CD4-positive, alpha-beta T cell treated with Interleukin-6 at 100 ng/mL for 8 hours (primary cell): ENCODE measurements at places on chromosomes 2 and 18.

DNA sequence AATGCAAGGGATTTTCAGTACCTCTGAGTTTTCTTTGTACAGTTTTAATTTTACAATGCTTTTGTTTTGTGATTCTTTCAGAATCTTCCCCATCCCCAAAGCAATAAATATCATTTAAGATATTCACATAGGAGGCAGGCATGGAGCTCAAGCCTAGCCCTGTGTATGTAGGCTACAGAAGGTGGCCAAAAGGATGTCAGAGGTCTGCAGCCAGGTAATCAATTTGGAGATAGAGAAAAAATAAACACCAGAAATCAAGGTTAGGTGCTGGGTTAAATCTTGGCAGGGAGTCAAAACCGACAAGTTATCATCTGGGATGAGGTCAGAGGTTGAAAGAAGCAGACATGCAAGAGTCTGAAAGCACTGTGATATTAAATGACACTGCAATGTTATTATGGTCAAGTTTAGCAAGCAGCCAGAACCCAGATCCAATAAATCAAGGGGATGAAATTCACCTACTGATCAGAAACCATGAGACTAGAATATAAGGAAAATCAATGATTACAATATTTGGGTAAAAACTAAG is 45.1 kb upstream of the LRP1B start:
- DNase-seq, result no peak

DNA sequence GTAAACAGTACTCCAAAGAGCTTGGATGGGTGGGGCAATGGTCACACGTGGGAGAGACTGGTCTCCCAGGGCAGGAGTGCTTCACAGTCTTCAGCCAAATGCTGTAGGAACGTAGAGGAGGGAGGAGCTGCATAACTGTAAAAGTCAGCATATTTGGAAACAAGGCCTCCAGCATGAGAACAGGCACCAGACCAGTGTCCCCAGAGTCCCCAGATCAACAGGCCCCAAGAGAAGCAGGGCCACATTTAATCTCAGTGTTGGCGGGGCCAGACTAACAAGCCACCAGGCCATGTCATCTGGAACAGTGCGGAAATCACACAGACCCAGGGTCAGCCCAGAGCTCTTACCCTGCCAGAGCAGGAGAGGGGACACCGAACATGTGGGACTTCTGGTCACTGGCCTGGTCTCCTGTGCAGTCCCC is 63.2 kb downstream of the ADCY3 start:
- no peak for DNase-seq

GRCh38 chr2:1721706-1722646 is 22.3 kb downstream of the PXDN start:
- DNase-seq, result no peak

GRCh38 chr2:169116327-169116726 is 47.0 kb downstream of the DHRS9 start:
- DNase-seq, result no peak

- no peak for DNase-seq
These were observed 36.5 kb upstream of the HTR2B start for GRCh38 chr2:231161252-231161839.

DNA sequence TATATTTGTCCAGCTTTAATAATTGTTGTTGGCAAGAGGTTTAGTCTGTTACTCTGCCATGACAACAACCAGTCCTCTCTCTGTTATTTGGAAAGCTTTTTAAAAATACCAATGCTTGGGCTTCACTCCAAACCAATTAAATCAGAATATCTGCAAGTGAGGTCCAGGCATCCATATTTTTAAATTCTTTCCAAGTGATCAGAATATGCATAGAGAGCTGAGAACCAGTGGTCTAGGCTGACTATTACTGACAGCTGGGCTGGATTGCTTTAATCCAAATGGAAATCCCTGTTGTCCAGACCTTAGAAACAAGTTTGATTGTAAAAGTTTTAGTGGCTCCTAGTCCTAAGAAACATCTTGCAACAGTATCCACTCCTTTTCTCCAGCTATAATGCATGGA is 1059.7 kb upstream of the ACVR2A start:
- DNase-seq, result no peak

GRCh38 chr18:67145586-67146292 is 370.8 kb downstream of the DSEL start:
- DNase-seq, result no peak

- no peak for DNase-seq
These were observed 46.9 kb upstream of the ARHGAP28 start for GRCh38 chr18:6682437-6683111.

GRCh38 chr2:71001592-71001927 is 6.9 kb upstream of the TEX261 start:
- DNase-seq, result no peak

DNA sequence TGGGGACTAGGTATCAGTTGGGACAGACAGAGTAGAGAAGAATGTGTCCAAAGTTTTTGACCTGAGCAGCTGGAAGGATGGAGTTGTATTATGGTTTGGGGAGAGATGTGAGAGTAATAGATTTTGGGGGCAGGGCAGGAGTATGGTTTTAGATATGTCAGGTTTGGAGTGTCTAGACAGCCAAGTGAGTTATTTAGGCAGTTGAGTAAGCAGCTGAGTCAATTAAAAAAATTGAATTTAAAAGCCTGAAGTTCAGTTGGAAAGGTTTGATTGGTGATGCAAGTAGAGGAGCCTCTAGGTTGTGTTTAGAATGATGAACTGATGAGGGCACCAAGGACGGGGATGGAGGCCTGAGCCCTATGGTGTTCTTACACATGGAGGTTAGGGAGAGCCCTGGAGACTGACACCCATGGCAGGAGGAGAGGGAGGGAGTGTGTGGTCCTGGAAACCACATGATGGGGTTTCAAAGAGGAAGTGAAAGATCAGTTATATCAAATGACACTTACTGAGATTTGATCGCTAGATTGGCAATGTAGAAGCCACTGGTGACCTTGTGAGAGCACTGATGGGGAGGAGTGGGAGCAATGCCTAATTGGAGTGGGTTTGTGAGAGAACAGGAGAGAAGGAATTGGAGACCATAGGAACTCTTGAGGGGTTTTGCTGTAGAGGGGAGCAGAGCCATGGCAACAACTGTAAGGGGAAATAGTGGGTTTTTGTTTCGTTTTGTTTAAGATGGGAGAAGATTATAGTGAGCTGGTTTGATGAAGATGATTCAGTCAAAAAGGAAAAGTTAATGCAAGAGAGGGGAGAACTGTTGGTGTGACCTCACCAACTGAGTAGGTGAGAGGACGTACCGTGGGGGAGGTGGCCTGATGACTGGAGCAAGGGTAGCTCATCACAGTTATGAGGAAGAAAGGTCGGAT is 10.3 kb downstream of the ITGA6 start:
- no peak for DNase-seq

GRCh38 chr2:46009315-46009714 is 287.9 kb upstream of the EPAS1 start:
- no peak for DNase-seq

- no peak for DNase-seq
These were observed 1.3 kb upstream of the ALPI start for GRCh38 chr2:232454630-232455029.

DNA sequence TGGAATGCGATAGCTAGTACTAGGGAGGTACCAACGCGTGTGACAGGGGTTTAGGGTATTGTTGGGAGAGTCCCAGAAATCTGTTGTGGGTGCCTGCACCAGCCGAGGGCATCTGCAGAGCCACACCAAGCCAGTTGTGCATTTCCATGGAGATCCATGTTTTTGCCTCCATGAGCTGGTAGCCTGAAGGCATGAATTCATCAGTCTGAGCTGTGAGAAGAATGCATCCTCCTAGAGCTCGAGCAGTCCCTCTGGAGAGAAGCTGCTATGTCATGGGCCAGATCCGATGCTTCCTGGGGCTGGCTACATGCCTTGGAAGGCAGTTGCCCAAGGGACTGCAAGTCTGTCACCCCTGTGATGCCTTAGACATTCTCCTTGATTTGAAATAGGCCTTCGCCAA is 57.9 kb downstream of the LIPG start:
- DNase-seq, result no peak

DNA sequence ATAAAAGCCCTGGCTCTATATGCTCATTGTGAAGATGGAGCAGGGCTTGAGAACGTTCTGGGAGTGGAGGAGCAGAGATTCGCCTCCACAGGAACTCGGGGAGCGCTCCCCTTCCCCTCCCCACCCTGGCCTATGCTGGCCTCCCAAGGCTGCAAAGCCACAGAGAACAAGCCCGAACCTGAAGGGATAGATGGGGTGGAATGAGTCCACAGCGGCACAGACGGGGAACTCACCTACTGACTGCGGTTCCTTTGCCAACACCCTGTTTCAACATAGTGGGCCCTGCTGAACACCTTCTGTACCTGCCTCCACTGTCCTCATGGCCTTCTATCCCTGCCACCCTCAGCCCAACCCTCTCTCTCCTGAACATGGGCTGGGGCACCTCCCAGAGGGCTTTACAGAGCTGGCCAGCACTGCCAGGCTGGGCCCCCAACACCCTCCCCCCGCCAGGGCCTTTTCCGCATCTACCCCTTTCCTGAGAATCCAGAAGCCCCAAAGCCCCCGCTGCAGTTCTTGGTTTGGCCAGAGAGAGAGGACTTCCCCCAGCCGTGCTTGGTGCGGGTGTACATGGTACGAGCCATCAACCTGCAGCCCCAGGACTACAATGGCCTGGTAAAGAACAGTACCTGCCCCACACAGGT is 41.5 kb downstream of the LMAN2L start:
- no peak for DNase-seq

GRCh38 chr2:69964353-69964841 is 3.0 kb upstream of the ASPRV1 start:
- no peak for DNase-seq

DNA sequence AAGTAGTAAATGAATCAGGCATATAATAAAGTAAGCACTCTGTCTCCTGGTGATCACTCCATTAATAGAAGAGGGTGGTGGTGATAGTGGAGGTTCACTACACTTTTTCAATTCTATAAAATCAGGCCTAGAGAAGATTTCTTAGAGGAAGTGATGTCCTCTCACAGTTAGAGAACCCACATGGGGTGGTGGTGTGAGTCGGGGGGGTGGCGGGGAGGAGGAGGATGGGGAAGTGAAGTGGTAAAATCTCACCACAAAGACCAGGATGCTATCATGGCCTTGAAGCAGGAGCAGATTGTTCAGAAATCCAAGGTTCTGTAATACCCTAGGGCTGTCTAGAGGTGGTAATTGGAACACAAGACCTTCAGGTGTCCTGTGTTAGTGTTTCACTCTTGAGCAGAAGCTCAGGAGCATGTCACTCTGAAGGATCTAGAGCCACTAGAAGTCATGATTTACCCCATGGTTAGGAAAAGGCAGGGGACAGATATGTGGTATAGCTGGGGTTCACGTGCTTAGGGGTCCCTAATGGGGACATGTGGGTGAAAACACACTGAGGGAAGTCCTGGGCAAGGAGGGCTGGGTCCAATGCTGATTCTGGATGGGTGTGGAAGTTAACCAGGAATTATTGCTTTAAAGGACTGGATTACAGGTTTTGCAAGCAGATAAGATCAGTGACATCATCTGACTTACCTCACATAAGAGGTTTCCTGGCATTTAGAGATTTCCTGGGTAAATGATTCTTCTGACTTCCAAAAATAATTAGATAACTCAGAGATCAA is 31.0 kb downstream of the RNF125 start:
- DNase-seq, result peak; percentile 51

DNA sequence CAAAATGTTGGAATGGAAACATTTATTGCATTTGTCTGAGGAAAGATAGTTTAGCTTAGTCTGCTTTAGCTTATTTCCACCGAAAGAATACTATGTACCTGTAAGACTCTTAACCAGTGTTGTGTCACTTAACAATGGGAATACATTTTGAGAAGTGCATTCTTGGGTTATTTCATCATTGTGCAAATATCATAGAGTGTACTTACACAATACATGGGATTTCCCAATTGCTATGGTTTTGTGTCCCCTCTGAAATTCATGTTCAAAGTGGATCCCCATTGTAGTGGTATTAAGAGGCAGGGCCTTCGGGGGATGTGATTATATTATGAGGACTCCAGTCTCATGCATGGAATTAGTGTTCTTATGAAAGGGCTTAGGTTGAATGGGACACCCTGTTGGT is 249.4 kb upstream of the UBE2E3 start:
- DNase-seq, result no peak

GRCh38 chr2:105144941-105145300 is 96.6 kb upstream of the GPR45 start:
- no peak for DNase-seq

- peak; percentile 6 for DNase-seq
These were observed 257.0 kb upstream of the GYPC start for GRCh38 chr2:126399001-126399400.

DNA sequence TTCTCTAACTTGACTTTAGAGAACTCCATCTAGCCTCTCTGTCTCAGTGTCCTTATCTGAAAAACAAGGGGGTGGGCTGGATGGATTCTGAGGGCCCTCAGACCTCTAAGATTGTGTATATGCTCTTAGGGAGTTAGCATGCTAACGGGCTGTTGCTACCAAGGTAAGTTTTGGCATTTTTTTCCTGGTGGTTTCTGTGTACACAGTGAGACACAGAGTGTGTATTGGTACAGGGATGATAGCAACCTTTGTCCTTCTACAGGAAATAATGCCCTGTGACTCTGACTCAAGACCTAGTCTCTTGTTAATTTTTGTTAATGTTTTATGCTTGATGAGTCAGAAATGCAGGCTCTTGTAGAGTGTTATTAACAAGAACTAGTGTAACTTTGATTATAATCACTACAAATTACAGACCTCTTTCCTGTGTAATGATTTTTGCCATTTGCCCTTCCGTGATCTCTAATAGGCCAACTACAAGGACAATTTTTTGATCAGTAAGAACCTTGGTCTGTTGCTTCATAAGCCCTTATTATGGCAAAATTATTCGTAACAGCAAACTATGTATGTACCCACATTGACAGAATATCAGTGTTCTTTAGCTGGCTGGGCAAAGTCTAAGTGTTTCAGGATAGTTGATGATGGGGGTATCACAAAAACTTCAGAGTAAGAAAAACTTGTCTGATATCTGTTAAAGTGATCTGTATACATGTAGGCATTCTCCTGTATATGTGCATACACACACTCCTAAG is 89.7 kb downstream of the SPTBN1 start:
- DNase-seq, result no peak

GRCh38 chr2:157497638-157498314 is 53.9 kb upstream of the CYTIP start:
- peak; percentile 50 for DNase-seq

DNA sequence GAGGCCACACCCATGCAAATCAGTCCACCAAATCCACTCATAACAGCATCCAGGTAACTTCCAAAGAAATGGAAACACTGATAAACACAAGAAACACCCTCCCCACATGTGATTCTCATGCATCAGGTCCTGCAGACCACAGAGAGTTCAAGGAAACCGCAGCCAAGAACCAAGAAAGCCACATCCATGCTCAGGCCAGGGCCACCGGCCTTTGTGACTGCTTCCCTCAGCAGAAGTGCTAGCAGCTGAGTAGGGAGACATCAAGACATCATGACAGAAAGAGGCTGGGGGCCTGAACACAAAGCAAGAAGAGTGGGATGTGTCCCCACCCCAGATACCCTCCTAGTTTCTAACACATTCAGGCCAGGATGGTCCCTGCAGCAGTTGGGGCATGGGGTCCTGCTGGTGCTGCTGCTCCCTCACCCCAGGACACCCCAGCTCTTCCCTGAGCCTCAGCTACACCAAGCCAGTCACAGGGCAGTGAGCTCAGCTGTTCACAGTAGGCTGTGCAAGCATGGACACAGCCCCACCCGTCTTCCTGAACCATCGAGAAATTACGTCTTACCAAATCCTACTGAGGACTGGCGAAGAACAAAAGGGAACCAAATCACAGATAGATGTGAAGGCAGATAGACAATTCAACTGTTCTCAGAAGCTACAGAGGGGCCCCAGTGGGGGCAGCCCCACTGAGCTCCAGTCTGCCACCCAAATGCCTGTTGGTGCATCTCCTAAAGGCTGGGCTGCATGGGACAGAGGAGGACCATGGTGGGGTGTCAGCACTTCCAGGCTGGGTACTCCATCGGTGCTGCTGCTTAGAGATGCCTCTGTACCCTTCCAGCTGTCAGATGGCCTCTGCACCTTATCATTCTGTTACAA is 60.9 kb downstream of the HDAC4 start:
- no peak for DNase-seq
